HAP-1 (cell line): ENCODE measurements at places on chromosomes 13 and 19.

- peak; percentile 44 for DNase-seq
Measured at GRCh38 chr19:18915639-18916038, 3.5 kb downstream of the COPE start.

- DNase-seq, result no peak
Measured at GRCh38 chr19:32945260-32945659, 26.5 kb downstream of the CEP89 start.

GRCh38 chr19:13441810-13442512 lies 64.3 kb downstream of the CACNA1A start:
- peak; percentile 69 for DNase-seq

DNA sequence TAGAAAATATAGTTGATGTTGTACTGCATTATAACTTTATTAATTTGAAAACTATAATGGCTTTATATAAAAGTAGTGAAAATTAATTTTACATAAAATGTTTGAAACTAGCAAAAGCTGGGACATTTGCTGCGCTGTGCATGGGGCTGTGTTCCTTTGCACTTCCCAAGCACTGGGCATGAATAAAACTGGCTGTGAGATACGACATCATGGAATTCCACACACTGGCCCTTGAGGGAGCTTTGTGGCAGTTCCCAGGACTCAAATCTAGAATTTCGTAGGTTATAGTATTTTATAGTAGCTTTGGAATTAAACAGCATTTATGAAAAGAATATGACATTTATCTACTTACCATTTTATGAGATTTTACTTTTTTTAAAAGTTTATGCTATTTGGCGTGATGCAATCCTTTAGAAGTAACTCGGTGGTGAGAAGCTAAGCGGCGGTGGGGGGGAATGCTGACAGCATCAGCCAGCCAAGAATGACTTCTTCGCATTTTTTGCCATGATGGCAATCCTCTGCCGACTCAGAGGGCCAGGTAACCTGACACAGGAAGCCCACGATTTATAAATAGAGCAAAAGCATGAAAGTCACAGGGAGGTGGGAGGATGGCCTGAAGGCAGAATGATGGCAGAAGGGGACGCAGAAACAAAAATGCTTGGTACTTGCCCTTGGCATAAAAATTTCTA lies 553.5 kb downstream of the MYO16 start:
- DNase-seq, result no peak

- no peak for DNase-seq
Measured at GRCh38 chr13:92537471-92537870, 689.1 kb upstream of the GPC6 start.

DNA sequence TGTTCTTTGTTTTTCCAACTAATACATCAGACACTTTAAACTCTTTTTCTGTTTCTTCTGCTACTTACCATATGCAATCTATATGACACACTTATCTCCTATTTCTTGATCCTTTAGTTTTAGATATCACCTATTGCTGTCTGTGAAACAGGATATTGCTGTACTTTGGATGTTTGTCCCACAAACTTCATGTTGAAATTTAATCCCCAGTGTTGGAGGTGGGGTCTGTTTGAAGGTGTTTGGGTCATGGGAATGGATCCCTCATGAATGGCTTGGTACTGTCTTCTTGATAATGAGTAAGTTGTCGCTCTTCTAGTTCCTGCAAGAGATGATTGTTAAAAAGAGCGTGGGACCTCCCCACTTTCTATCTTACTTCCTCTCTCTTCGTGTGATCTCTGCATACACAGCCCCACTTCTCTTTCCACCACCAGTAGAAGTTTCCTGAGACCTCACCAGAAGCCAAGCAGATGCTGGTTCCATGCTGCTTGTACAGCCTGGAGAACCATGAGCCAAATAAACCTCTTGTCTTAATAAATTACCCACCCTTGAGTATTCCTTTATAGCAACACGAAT lies 244.2 kb downstream of the NHLRC3 start:
- no peak for DNase-seq
